ENCODE measurements at places on chromosomes 4 and X.

DNA sequence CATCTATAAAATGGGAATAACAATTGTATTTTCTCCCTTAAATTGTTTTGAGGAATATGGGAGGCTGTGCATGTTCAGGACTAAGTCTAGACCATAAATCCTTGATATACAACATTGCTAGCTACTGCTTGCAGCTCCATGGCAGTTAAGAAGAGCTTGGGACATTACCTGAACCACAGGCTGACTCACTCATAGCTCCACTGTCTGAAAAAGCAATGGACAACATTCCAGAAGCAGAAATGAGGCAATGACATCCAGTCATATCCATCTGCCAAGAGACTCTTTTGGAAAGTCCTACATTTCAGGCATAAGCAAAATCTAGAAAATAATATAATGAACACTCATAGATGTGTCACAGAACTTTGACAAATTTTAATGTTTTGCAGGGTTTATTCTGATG lies 167.3 kb upstream of the LEF1 start:
- no peak for DNase-seq

DNA sequence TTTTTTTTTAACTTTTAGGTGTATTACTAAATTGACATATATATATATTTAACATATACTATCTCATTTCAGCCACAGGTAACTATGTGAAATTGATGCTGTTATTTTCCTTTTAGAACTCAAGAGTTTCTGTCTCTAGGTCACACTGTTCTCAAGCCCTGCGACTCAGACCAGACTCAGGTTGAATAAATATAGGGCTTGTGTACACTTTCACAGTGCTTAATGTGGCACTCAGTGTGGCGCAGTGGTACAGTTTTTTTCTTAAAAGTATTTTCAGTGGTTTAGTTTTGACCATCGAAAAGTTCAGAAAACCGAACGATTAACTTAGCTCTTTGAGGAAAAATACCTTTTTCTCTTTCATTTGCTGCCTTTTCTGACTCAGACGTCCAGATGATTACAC lies 24.7 kb downstream of the PACRGL start:
- no peak for DNase-seq

GRCh38 chrX:151825925-151826485 lies 86.7 kb upstream of the MAGEA4 start:
- DNase-seq: no peak

- DNase-seq: no peak
Observed at GRCh38 chr4:84579403-84579776, 3.5 kb upstream of the CDS1 start.

DNA sequence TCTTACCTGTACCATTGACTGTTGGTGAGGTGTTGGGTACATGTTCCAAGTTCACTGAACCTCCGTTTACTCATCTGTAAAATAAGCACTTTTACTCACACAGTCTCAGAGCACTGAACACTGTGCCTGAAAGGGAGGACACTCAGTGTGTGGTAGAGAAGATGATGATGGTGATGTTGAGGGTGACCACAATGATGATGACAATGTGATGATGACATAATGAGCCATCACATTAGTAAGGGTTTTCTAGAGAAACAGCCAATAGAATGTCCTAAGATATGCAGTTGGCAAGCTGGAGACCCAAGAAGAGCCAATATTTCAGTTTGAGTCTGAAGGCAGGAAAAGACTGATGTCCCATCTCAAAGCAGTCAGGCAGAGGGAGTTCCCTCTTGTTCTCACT lies 315.4 kb upstream of the IGFBP7 start:
- no peak for DNase-seq

- DNase-seq: no peak
Observed at GRCh38 chr4:151165205-151166000, 66.0 kb downstream of the RPS3A start.

GRCh38 chr4:84493092-84493850 lies 5.8 kb downstream of the NKX6-1 start:
- no peak for DNase-seq

DNA sequence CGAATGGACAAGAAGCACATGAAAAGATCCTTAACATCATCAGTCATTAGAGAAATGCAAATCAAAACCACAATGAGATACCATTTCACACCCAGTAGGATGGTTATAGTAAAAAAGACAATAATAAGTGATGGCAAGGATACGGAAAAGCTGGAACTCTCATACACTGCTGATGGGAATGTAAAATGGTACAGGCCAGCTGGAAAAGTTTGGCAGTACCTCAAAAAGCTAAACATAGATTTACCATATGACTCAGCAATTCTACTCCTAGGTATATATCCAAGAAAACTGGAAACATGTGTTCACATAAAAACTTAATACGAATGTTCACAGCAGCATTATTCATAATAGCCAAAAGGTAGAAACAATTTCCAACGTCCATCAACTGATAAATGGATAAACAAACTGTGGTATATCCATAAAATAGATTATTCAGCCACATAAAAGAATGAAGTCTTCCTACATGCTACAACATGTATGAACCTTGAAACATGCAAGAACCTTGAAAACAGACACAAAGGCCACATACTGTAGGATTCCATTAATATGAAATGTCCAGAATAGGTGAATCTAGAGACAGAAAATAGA lies 11.9 kb downstream of the RPS6KA3 start:
- DNase-seq: no peak

- no peak for DNase-seq
Observed at GRCh38 chr4:1026115-1026514, 14.7 kb downstream of the FGFRL1 start.

GRCh38 chr4:109910256-109910655 lies 2.4 kb upstream of the EGF start:
- no peak for DNase-seq

DNA sequence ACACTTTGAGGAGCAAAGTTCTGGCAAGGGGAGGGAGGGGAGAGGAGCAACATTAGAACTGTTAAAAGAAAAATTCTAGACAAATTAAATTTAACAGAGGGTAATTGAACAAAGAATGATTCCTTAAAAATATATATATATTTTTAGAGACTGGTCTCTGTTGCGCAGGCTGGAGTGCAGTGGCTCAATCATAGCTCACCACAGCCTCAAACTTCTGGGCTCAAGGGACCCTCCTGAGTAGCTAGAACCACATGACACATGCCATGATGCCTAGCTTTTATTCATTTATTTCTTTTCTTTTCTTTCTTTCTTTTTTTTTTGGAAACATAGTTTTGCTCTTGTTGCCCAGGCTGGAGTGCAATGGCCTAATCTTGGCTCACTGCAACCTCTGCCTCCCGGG lies 19.1 kb upstream of the SPINK2 start:
- DNase-seq: no peak

- no peak for DNase-seq
Observed at GRCh38 chrX:57583477-57583876, 8.3 kb upstream of the ZXDB start.

- no peak for DNase-seq
Observed at GRCh38 chr4:24858026-24858425, 54.8 kb downstream of the CCDC149 start.

GRCh38 chrX:120316587-120317283 lies 5.5 kb upstream of the TMEM255A start:
- DNase-seq: no peak

GRCh38 chrX:18647621-18648020 lies 24.3 kb downstream of the RS1 start:
- DNase-seq: no peak

DNA sequence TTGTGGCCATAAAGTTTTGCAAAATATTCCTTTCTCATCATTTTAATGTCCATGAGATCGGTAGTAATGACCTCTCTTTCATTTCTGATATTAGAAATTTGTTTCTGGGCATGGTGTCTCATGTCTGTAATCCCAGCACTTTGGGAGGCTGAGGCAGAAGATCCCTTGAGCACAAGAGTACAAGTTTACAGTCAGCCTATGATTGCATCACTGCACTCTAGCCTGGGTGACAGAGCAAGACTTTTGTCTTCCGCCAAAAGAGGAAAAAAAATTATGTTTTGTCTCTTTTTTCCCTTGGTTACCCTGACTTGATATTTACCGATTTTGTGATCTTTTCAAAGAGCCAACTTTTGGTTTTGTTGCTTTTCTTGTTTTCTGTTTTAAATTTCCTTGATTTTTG lies 10.8 kb upstream of the NKAP start:
- DNase-seq: no peak

GRCh38 chr4:74623041-74623440 lies 171.3 kb downstream of the BTC start:
- no peak for DNase-seq

DNA sequence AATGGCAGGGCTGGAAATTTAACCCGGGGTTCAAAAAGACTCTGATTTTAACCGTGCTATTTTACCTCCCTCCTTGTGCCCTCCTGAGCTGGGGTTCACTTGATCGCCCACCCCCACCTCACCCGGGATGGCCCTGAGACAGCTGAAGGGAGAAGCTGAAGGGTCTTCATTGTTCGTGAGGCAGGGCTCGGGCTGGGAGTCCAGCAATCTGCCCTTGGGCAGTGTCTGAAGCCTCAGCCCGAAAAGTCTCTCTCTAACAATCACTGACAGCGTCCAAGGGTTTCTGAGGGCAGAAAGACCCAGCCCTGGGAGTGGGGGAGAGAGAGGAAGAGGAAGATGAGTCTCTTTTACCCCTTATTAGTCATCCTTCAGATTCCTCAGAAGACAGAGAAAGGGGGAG lies 39.4 kb upstream of the PHOX2B start:
- no peak for DNase-seq

DNA sequence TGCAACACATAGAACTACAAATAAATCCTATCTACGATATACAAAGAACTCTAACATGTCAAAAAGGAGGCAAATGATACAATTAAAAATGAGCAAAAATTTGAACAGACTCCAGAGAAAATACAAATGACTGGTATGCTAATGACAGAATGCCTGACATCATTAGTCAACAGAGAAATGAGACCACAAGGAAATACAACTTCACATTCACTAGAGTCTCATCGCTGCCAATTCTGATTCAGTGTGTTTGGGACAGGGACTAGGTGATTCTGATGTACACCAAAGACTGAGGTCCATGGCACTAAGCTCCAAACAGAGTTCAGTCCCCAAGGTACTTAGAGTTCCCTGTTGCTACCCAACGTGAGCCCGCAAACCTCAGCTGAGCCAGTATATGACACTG lies 23.4 kb downstream of the SLC2A9 start:
- DNase-seq: no peak

DNA sequence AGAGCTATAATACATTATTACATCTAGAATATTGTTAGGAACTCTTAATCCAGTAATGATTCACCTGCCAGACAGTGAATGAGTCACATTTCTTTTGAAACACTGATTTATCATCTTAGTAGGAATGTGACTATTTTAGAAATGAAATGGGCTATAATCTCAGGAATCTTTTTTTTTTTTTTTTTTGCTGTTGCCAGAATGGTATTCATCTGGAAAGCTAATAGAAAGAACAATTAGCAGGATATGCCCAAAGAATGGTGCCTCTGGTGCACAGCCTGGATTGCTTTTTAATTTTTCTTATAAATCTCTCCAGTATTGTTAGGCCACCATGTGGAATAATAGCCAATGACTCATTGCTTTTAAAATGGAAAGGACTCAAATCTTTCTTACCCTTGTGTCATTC lies 181.1 kb upstream of the SMIM31 start:
- DNase-seq: no peak

GRCh38 chrX:18426004-18426320 lies 554 bp downstream of the CDKL5 start:
- DNase-seq: no peak

- no peak for DNase-seq
Observed at GRCh38 chr4:1053080-1053661, 41.7 kb downstream of the FGFRL1 start.

- no peak for DNase-seq
Observed at GRCh38 chr4:3202836-3203820, 45.8 kb upstream of the MSANTD1 start.

DNA sequence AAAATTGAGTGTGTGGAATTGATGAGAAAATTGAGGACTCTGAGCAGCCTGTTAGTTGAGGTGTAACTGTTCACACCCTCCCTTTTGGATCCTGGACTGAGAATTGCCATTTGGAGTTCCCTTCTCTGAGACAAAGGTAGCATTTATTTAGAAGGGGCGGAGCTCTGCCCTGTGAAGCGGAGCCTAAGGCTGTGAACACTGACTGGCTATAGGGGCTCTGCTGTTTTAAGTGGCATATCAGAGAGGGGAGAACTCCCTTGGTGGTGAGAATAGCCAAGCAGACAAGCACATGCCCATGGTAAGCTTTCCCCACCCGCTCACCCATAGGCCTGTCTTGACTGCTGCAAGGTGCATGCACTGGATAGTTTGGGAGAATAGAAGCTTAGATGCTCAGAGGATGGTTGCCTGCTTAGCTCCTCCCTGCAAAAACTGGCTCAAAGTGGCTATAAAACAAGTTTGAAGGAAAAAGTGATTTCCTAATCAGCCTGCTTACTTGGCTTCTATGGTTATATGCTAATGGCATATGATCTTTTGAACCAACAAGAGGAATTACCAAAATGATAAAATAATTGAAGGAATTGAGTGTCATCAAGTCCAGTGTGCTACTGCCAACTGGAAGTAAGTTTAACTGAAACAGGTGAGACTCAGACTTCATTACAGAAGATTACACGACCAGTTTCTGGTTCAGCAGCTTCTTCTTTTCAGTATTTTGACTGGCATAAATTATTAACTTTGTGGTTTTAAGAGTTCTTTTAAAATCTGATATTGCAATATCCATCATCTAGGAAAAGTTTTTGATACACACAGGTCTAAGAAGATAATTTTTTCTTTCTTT lies 108.4 kb downstream of the AFF1 start:
- DNase-seq: no peak

DNA sequence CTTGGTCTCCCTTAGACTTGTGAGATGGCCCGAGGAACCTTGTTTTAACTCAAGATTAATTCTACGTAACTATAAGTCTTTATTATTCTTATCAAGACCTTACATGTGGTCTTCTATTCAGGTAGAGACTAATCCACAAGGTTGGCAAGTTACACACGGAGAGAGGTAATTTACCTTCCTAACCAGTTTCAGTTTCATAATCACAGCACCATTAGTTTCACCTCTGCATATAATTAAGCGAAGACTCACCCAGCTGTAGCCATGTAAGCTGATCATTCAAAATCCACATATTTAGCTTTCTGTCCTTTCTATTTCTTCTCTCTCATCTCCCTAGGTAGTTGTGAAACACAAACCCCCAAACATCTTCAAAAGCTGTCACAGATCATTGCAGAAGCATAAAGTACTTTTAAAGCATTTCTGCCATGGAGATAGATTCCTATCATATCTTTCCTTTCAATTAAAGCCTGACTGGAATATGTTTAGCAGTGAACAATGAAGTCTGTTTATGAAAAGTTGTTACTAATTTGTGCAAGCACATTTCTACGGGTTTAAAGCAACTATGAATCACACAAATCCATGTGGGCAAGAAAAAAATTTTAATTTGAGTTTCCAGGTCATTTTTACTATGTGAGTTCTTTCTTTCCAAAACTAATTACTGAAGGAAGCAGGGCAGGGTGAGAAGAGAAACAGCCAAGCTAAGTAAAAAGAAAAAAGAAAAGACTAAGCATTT lies 78.5 kb downstream of the BTC start:
- no peak for DNase-seq

- DNase-seq: no peak
Observed at GRCh38 chr4:173039617-173040577, 128.7 kb upstream of the GALNT7 start.

DNA sequence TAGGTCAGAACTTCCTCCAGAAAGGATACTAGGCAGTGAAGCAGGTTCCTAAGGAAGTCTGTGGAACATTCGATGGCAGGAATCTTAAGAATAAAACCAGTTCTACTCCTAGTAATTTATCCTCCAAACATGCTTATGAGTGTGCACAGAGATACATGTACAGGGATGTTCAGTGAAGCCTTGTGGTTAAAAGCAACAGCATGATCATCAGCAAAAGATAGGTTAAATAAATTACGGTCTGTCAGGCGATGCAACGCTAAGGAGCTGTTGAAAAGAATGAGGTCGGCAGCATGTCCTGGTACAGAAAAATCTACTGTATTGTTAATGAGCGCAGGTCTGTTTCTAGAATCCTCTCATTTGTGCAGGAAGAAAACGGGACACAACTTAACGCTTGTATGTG lies 23.6 kb downstream of the SEL1L3 start:
- no peak for DNase-seq

Data from activated CD8-positive, alpha-beta memory T cell treated with anti-CD3 and anti-CD28 coated beads for 1 hour (primary cell).